ENCODE measurements at places on chromosomes 16 and 17.
A peak's percentile ranks its signal among the peaks of the same experiment; 100 is the strongest.

DNA sequence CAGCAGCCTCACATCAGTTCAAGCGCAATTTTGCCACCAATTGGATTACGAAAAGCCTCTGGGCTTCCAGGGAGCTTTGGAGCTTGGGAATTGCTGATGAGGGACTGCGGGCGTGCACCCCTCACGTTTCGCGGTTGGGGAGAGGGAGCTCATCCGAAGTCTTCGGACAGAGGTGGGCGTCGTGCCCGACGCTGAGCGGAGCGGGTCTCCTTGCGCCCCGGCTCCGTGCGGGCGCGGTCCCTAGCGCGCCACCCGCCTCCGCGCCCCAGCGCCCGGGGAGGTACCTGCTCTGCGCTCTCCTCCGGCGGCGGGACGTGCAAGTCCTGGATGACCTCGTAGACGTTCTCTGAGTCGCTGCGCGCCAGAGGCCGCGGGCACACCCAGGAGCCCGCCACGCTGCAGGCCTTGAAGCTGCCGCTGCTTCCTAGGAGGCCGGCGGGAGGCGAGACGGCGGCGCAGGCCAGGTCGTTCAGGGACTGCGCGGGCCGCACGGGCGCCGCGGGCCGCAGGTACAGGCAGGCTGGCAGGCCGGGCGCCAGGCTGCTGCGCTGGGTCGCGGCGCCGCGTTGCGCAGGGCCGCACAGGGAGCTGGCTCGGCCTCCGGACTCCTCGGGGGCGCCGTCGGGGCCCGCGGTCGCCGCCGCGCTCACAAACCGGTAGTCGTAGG is 3.2 kb downstream of the ARHGAP27 start:
- DNase-seq: no peak

DNA sequence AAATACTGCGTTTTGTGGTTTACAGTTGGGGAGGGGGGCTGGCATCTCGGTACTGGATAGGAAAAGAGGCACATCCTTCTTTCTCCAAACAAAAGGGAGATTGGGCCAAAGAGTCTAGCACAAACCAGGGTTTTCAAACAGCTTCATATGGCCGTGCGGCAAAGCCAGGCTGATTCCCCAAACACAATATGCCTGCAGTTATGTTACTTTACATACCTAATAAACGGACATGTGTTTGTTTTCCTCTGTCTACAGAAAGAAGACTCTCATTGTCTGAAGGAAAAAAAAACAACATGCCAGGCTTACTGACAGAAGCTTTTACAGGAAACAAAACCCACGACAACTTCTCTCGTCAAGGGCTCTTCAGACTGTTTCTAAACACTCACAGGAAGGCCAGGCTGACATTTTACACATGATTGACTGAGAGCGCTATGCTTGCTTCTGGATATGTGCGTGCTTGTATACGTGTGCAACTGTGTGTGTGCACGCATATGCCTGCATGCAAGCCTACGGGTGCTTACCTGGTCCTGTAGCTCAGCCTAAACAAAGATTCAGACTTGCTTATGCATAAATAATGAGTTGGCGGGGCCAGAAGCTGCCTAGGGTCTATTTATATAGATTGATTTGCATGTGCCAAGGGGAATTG is 461.0 kb upstream of the C16orf82 start:
- DNase-seq: no peak

DNA sequence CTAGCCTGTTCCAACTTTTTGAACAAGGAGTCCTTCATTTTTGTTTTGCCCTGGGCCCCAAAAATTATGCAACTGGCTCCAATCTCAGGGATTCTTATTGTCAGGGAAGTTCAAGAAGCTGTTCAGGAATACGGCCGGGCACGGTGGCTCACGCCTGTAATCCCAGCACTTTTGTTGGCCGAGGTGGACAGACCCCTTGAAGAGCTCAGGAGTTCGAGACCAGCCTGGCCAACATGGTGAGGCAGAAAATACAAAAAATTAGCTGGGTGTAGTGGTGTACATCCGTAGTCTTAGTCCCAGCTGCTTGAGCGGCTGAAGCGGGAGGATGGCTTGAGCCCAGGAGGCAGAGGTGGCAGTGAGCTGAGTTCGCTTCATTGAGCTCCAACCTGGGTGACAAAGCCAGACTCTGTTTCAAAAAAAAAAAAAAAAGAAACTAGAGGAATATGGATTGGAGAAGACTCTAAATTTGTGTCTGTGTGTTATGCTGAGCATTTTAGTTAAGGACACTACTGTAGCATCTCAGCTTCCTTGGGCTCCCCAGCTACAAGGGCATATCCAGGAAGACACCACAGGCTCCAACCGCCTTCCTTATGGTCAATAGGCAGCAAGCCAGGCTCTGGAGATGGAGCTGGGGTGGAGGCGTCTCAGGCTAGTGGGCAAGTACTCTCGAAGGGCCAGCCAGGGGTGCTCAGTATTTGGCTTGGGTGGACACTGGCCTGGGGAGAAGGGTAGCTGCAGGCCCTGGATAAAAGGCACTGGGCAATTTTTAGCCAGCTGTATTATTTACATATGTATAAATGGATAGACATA is 56.8 kb upstream of the CREBBP start:
- DNase-seq: no peak

DNA sequence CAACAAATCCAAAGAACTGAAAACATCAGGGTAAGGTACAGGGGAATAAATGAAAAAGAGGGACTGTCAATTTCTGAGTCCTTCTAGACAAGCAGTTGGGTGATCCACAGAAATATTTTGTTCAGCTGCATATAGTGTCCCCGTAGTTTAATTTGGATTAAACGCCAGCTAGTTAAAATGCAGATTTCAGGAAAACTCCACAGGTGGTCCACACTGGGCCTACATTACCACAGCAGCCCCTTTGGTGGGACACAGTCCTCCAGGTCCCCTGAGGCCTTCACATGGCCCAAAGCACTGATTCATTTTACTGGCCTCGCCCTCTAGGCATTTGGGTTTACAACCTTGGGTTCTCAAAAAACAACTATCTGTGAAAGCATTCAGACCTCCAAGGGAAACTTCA is 4.6 kb downstream of the ARHGAP17 start:
- DNase-seq: no peak

DNA sequence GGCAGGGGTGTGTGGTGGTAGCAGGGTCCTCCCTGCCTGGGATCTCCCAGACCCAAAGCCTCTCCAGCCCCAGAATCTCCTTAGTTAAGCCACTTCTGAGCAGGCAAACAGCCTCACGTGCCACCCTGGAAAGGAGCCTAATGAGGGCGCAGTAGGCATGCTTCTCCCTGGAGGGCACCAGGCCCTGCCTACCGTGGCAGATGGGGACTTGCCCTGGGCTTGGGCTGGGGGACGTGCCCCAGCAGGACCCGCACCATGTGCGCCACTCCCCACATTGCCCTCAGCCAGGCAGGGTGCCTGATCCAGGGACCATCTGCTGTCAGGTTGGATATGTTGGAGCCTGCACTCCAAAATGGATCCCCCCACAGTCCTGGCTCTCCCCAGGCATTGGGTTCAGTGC is 14.2 kb downstream of the FAM83G start:
- no peak for DNase-seq

DNA sequence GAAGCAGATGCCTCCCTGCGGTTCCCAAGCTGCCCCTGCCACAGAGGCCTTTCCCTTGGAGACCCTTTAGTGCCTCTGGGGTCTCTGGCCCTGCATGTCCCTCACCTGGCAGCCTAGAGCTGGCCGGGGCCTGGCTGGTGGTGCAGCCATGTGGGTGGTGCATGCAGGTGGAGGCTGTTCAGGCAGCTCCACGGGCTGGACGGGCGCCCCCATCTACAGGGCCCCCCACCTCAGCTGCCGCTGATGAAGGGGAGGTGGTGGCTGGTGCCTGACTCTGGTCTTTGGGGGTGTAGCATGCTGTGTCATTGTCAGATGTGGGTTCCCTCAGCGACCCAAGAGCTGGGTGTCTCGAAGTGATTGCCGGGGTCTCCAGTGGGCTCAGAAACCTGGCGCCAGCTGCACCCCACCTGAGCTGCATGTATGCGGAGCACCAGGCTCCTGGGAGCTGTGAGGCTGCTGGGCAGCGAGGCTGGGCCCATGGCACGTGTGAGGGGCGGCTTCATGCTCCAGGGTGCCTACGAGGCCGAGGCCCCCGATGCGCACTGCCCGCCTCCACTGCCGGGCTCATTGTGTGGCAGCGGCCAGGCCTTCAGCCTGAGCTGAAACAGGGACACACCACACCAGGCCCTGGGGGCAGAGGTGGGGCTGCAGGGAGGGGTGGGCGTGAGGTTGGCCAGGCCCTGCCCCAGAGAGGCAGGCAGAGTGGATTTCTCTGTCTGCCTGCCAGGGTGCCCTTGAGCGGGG is 57.0 kb downstream of the BAIAP2 start:
- DNase-seq: no peak

GRCh38 chr17:64202683-64203344 is 60.2 kb downstream of the TEX2 start:
- DNase-seq: peak; percentile 67

DNA sequence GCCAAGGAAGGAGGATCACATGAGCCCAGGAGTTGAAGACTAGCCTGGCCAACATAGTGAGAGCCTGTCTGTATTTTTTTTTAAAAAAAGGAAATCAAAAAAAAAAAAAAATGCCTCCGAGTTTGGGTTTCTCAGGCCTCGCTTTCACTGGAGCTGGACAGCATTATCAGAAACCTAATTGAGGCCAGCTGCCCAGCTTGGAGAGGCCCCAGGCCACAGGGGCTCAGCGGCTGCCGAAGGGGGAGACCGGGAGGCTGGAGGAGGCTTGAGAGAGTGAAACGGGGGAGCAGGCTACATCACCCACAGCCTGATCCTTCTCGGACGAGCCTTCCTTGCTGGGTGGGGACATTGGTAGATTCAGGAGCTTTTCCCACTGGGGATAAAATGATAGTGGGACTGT is 5.1 kb downstream of the TTYH2 start:
- DNase-seq: no peak

DNA sequence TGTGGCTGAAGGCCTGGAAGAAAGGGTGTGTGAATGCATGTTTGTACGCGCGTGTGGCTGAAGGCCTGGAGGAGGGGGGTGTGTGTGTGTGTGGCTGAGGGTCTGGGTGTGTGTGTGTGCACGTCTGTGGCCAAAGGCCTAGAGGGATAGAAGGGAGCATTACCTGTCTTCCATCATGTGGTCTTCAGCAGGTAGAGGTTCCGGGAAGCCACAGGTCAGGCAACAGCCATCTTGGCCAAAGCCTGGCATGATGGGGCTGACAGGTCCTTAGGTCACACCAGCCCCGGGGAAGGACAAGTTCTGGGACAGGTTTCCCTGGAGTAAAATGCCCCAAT is 5.2 kb downstream of the LITAFD start:
- no peak for DNase-seq

DNA sequence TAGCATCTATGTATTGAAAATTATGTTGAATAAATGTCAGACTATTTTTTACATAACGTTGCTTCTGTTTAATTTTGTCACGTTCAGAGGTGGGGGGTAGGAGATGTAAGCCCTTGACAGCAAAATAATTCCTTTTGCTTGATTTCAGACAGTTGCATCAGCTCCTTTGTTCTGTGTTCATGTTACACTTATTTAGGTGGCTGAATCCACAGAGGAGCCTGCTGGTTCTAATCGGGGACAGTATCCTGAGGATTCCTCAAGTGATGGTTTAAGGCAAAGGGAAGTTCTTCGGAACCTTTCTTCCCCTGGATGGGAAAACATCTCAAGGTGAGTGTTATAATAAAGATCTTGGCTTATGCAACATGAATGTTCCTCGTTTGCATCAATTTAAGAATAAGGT is 4.5 kb downstream of the HERPUD1 start:
- DNase-seq: no peak

DNA sequence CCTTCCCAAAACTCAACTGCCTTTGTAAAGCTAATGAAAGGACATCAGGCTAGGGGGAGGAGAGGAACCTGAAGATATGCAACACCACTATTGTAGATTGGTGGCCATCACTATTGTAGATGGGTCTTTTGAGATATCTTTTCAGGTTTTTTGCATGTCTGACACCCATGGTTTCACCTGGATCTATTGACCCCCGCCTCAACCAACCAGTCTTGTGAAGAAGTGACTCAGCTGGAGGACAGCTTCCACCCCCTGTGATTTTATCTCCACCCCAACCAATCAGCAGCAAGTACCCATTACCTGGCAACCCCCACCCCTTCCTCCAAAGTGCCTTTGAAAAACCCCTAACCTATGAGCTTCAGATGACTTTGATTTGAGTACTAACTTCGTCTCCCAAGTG is 382.6 kb upstream of the GOT2 start:
- DNase-seq: no peak

DNA sequence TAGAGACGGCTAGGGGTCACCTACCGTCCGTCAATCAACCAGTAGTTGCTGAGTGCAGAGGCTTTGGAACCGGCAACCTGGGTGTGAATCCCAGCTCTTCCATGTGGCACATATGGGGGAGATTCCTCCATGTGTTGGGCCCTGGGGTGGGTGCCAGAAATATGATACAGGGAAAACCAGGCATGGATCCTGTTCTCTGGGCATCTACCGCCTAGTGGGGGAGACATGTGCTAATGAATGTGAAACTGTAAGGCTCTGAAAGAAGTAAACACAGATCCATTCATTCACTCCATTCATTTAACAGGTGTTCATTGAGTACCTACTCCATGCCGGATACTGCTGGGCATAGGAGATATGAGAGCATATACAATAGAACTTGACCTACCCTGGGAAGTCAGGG is 39.5 kb upstream of the SDK2 start:
- DNase-seq: no peak

DNA sequence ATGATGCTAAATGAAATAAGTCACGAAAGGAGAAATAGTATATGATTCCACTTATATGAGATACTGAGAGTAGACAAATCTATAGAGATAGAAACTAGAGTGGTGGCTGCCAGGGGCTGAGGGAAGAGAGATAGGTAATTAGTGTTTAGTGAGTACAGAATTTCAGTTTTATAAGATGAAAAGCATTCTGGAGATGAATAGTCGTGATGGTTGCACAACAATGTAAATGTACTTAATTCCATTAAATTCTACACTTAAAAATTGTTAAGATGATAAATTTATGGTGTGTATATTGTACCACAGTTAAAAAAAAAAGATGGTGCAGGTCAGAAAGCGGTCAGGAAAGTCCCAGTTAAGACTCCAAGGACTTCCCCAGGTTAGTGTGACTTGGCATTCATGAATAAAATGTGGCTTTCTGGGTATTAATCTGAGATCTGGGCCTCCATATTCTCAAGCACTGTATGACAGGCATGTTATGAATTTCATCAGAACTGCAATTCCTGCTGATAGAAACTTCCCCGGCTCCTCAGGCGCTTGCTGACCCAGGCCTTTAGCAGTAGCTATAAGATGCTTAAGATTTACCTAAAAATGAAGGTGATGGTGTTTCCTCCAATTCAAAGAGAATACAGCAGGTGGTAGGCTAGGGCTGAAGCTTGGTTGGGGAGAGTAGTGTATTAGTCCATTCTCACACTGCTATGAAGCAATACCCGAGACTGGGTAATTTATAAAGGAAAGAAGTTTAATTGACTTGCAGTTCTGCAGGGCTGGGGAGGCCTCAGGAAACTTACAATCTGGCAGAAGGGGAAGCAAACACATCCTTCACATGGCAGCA is 115.3 kb upstream of the SOX9 start:
- DNase-seq: no peak

GRCh38 chr17:269616-270514 is 82.7 kb downstream of the RPH3AL start:
- DNase-seq: no peak

GRCh38 chr16:67019171-67019570 is 9.8 kb upstream of the CBFB start:
- DNase-seq: no peak
